Hematopoietic multipotent progenitor cell treated with erythropoietin and hydrocortisone succinate and interleukin-3 and kit ligand, for 6 days (in vitro differentiated cells): ENCODE measurements at places on chromosomes 12 and 14.

DNA sequence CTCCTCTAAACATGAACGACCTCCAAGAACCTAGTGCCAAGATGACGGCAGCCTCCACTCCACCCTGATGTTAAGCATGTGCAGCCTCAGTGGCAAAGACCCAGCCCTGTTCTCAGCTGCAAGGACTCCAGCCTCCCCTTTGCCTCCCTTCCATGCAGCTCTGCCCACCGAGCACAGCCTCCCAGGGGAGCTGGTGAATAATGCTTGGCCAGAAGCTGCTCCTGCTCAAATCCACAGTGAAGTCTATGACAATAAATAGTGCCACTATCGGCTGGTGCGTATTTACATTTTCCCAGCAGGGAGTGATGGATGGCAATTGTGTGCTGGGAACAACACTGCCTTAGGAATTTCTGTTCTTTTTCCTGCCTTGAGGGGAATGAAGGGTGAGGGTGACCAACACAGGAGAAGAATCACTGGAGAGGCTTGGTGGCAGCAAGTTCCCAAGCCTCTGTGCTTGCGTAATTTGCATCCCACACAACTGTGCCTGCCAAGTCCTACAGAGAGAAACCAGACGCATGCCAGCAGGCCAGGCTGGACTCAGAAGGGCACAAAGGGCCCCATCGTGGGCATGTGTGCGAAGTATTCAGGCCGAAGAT lies 29.9 kb upstream of the TC2N start:
- no peak for DNase-seq

GRCh38 chr14:32327255-32327961 lies 1.7 kb upstream of the AKAP6 start:
- peak; percentile 15 for DNase-seq

GRCh38 chr12:52085682-52086180 lies 6.2 kb downstream of the SMIM41 start:
- no peak for DNase-seq

DNA sequence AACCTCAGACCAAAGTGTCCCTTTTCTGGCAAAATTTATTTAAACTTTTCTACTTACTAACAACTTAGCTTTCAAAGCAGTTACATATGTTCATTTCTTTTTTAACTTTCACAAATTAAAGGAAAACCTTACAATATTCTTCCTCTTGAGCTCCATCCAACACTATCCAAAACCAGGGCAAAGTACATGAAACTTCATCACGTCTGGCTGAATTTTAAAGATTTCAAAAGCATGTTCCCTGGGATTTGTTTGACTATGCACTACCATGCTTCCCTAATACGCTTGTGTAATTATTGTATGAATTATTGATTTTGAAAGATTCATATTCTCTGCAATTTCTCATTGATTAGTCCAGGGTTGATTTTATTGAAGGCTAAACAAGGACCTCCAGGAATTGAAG lies 343.1 kb upstream of the TMPO start:
- DNase-seq: no peak

- DNase-seq: peak; percentile 51
Measured at GRCh38 chr12:124396544-124397398, 101.9 kb downstream of the RFLNA start.

DNA sequence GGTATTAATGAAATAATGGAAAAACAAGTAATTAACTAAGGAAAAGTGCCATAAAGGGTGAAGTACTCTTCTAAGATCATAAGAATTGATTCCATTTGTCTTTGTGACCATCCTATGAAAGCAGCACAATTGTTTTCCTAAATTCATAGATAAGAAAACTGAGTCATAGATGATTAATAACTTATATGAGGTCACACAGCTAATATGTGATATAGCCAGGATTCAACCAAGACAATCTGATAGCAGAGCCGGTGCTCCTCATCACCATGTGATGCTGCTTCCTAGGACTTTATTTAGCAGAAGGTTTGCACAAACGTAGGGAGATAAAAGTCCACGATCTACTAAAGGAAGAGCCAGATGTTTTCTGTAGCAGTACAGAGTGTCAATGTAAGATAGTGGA lies 181.5 kb upstream of the SYT1 start:
- no peak for DNase-seq

- DNase-seq: no peak
Measured at GRCh38 chr12:72742568-72742967, 470.4 kb downstream of the TRHDE start.

- no peak for DNase-seq
Measured at GRCh38 chr12:87820524-87821202, 208.5 kb downstream of the C12orf50 start.

GRCh38 chr12:52870361-52871290 lies 21.8 kb upstream of the KRT78 start:
- DNase-seq: peak; percentile 87
